CD4-positive, CD25-positive, alpha-beta regulatory T cell (primary cell): ENCODE measurements at places on chromosomes 16 and 17. TPM values are rescaled to one million over a fixed set of nuclear protein-coding genes. Genes with fewer than 3 reads are reported as not detected.

The MMP15 gene
- 0.27 TPM for total RNA-seq

The DRC3 gene
- total RNA-seq, result not detected

The SRCAP gene
- total RNA-seq, result 83.0 TPM

The ZP2 gene
- total RNA-seq, result not detected

The MINK1 gene
- total RNA-seq, result 235 TPM

The PRAC2 gene
- total RNA-seq, result not detected

The TMIGD1 gene
- not detected for total RNA-seq

The SLC16A13 gene
- total RNA-seq, result 3.8 TPM

The KCNG4 gene
- not detected for total RNA-seq

The HOXB5 gene
- not detected for total RNA-seq

The CTRB2 gene
- not detected for total RNA-seq

The PIRT gene
- total RNA-seq, result not detected

The SEPTIN12 gene
- 0.27 TPM for total RNA-seq

The NUFIP2 gene
- total RNA-seq, result 80.6 TPM

The SOX8 gene
- total RNA-seq, result 1.1 TPM

The CDH1 gene
- total RNA-seq, result 4.6 TPM

The TMC8 gene
- 454 TPM for total RNA-seq

The CLEC18A gene
- 2.9 TPM for total RNA-seq
